ENCODE measurements at places on chromosomes 7 and 10.

DNA sequence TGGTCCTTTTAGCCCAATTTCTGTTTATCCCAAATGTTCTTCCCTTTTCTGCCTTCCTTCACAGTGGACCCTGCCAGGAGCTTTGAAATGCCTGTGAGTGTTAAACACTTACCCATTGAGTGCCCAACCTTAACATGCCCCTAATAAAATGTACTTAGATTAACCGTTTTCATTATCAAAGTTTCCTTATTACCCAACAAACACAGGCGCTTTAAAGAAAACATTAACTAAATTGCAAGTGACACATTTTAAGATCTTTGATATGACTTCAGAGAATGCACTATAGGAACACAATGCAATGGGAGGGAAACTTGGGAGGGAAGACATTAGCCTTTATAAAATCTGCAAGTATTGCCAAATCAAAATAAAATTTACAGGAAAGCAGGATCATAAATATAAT is 177.0 kb downstream of the CFTR start:
- no peak for DNase-seq

GRCh38 chr7:8817448-8818036 is 384.1 kb downstream of the NXPH1 start:
- DNase-seq: no peak

GRCh38 chr7:156903232-156903909 is 10.4 kb upstream of the LMBR1 start:
- DNase-seq: no peak

- no peak for DNase-seq
These were observed 1.3 kb upstream of the TNRC18 start for GRCh38 chr7:5424749-5425506.

DNA sequence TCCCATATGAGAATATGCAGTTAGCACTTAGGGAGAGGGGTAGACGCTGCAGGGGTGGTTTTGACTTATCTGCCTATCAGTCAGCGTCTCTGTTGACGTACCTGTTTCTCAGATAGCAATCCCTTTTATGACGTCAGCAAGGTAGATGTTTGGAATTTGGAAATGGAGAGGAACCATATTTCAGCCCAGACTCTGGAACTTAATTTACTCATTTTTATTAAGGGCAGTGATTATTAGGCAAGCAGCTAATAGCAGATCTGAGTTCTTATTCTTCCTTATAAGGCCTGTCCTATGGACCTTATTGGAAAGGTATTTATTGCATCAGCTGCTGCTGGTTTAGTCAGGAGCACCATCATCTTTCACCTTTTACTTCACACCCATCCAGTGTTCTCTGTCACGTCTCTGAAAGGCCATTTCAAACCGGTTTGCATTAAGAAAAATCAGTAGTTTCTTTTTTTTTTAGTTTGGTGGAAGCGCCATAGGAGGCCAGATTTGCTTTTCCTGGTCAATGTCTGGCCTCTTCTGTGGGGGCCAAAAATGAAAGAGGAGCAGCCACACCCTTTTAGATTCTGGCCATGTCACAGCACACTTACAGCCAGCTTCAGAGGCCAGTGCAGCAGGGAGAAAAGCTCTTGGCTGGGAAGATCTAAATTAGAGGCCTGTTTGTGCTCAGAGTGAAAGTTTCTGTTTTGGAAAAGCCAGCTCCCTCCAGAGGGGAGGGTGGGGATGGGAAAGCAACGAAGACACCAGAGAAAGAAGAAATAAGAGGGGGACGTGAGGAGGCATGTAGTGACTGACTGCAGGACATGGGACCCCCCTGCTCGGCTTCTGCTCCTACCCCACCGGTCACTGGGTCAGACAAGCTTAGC is 146.3 kb downstream of the TCF7L2 start:
- DNase-seq: no peak

Measured in GM06990 (cell line).